ENCODE measurements at places on chromosomes 5 and 9.

- no peak for DNase-seq
Observed at GRCh38 chr5:28473531-28474107, 1435.2 kb upstream of the CDH9 start.

GRCh38 chr5:146848133-146848532 lies 30.4 kb downstream of the PPP2R2B start:
- no peak for DNase-seq

- DNase-seq, result no peak
Observed at GRCh38 chr5:79759436-79759835, 69.8 kb downstream of the CMYA5 start.

DNA sequence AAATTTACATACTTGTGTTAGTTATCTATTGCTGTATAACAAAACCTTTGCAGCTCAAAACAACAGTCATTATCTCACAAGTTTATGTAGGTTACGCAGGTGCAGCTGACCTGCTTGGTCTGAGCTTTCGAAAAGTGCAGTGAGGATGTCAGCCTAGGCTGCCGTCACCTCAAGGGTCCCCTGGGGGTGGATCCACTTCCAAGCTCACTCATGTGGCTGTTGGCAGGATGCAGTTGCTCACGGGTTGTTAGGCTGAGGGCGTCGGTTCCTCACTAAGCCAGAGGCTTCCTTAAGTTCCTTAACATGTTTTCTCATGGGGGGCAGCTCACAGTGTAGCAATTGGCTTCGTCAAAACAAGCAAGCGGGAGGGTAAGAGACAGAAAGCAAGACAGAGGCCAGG lies 139.8 kb downstream of the DOCK8 start:
- DNase-seq, result no peak

DNA sequence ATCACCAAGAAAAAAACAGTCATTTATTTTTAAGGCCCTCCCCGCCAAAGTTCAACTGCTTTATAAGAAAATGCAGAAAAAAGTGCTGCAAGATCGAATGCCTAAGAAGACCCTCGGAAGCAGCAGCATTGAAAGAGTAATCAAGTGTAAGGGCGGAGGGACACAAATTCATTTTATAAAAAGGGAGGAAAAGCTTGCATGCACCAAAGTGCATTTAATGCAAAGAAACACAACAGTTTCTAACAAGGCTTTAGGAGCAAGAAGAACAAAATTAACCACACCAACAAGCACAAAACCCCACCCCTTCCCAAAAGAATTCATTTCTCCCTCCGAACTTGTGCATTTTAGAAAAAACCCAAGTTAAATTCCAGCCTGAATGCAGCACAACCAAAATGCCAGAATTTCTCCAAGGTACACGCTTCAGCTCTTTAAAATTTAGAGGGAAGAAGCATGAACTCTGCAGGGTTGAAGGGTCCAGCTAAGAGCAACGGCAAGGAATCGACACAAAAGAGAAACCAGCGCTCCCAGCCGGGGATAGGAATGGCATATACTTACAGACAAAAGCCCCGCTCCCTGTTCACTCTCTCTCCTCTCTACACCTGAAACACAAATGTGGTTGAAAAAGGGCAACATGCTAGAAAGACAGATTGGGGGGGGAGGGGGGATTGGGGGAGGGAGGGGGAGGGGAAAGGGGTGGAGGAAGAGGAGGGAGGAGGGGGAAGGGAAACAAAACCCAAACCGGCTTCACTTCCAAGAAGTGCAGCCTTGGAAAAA lies at the start of gene NREP:
TSS of gene NREP (minus strand) at position 614 of the 774 bp plus-strand sequence. CDS start 1,422 bp downstream, outside the sequence.
- no peak for DNase-seq

- no peak for DNase-seq
Observed at GRCh38 chr9:87189006-87189405, 241.7 kb upstream of the GAS1 start.

DNA sequence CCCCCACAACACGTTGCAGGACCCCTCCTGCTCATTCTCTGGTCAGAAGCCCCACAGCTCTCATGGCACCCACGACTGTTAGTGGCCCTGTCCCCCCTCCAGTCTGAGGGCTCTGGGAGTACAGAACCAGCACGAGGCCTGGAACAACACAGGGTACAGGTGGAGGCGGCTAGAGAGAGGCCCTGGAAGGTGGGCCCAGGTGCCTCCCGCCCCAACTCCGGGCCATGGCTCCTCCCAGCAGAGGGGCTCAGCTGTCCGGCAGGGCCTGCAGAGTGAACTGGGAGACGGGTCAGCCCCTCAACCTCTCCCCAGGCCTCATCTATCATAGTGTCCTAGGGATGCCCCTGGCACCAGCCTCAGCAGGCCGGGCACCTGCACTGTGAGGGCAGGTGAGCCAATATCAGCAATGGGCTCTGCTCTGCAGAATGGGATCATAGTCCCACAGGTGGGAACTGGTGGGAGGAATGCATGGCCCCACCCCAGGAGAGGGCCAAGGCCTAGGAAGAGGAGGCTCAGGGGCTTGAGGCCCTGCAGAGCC lies 58.6 kb downstream of the BARX1 start:
- no peak for DNase-seq

GRCh38 chr9:85212887-85213286 lies 528.9 kb downstream of the AGTPBP1 start:
- no peak for DNase-seq

DNA sequence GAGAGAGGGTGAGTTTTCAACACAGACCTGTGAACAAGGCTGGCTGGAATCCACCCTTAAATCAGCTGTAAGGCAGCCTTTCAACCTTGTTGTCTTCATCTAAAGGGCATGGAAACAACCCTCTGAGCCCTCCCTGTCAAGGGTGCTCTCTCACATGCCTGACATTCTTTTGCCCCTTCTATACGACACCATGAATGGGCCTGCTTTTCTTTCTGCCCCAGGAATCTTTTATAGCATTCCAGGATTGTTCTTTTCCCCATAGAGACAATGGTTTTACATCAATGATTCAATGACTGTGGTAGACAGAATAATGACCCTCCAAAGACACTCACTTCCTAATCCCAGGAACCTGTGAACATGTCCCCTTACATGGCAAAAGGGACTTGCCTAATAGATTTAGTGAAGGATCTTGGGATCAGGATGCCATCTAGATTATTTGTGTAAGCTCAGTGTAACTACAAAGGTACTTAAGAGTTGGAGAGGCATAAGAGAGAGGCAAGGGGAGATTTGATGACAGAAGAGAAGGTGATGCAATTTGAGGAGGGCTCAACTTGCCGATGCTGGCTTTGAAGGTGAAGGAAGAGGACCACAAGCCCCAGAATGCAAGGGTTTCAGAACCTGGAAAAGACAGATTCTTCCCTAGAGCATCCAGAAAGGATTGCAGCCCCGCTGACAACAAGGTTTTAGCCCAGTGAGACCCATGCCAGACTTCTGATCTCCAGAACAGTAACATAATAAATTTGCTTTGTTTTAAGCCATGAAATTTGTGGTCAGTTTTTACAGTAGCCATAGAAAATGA lies 29.2 kb upstream of the HMHB1 start:
- no peak for DNase-seq

- no peak for DNase-seq
Observed at GRCh38 chr5:78734094-78734845, 85.7 kb upstream of the LHFPL2 start.

- DNase-seq, result no peak
Observed at GRCh38 chr9:133485531-133486260, 6.8 kb upstream of the SLC2A6 start.

- DNase-seq, result no peak
Observed at GRCh38 chr9:130997925-130998596, 10.9 kb upstream of the LAMC3 start.

DNA sequence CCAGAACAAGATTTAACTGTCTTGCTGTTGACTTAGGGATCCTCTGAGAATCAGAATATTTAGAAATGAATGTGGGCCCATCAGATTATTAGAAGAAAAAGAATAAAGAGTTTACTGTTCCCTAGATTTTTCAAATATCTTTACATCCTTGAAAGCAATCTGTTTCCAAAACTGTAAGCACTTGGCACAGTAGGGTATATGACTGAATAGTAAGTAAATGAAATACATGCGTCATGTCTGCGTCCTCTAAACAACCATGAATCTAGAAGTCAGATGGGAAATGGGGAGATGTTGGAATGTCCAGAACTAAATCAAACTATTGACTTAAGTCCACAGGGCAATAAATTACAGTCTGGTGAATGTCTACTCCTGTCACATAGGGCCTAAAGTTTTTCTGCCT lies 26.1 kb downstream of the TTC23L start:
- DNase-seq, result no peak

DNA sequence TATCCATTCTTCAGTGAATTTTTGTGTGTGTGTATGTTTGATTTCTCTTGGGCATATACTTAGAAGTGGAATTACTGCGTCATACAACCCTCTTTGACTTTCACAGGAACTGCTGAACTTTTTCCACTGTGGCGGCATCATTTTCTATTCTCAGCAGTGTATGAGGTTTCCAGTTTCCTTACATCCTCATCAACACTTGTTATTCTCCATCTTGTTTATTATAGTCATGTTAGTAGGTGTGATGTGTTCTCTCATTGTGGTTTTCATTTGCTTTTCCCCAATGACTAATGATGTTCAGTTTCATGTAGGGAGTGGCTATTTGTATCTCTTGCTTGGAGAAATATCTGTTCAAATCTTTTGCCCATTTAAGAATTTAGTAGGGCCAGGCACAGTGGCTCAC lies 2.6 kb downstream of the ZNF79 start:
- no peak for DNase-seq

DNA sequence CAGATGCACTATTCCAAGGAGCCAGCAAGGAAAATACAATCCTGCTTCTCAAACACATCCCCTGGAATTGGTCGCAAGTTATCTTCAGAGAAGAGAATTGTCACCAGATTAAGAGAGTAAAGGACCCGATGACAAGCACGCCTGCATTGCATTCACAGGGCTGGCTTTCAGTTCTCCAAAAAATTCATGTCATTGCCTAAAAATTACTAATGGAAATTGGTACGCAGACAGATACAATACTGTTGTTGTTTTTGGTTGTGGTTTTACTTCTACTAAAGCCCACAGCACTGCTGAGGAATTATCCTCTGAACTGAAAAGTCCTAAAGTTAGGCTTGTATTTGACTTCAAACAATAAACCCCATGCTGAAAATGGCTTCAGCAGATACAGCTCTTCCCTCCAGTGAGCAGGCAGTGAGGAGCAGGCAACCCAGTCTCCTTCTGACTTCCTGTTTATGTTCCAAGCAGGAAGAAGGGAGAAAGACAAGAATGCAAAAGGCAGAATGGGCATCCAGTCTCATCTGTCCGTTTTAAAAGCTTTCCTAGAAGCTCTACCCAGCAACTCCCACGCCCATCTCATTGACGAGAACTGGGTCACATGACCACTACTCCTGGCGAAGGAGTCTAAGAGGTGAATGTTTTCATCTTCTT lies 80.6 kb upstream of the ZNF366 start:
- DNase-seq, result no peak

GRCh38 chr9:133107961-133108793 lies 12.9 kb downstream of the RALGDS start:
- no peak for DNase-seq

- DNase-seq, result no peak
Observed at GRCh38 chr5:40141896-40142295, 537.8 kb upstream of the PTGER4 start.

Data from activated T-helper 9 cell treated with anti-CD3 and anti-CD28 coated beads, Interleukin-2, amount 50 U/mL, for 16 hours (primary cell).